ENCODE measurements at places on chromosomes 12 and 14. TPM values are rescaled to one million over a fixed set of nuclear protein-coding genes. Genes with fewer than 3 reads are reported as not detected.
A peak's percentile ranks its signal among the peaks of the same experiment; 100 is the strongest.

Gene USP30
- total RNA-seq: 7.3 TPM

Gene RNFT2
- total RNA-seq: 3.1 TPM

Gene SIX1
- total RNA-seq: 2.2 TPM

Gene FOXG1
- not detected for total RNA-seq

GRCh38 chr12:81705586-81705985, 53.6 kb downstream of the PPFIA2 start:
- no peak for DNase-seq

- DNase-seq: peak; percentile 88
Measured at GRCh38 chr14:103606963-103607668, 21.9 kb upstream of the KLC1 start.

GRCh38 chr14:36502558-36503508, 17.2 kb downstream of the NKX2-1 start:
- DNase-seq: no peak

DNA sequence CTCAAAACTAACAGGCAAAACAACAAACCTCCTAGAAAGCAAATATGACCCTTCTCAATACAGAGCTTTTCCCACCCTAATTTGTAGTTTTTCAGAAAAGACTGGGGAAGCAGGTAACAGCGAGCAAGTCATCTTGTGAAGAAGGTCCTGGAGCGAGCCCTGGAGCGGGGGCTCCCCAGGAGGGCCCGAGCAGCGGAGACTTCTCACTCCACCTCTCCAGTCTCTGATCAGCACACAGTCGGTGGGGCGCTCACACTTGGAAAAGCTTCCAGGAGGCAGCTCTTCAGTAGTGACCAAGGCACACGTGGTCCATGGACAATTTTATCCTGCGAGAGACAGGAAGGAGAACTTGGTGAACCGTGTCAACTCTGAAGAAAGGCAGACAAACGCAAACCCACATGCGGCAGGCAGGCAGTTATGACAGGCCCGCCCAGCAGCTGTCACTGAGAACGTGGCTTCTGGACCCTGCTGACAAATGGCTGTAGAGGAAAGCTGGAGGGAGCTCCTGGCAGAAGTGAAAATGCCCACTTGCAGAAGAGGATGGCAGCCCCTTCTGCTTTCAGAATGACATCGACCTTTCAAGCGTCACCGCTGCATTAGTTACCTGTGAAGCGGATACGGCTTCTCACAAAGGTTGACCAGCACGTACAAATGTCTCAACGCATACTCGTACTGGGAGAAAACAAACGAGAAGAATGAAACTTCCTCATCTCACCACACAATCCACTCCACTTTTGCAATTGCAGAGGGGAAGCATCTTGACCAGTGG, 44.2 kb downstream of the LGMN start:
- DNase-seq: no peak

DNA sequence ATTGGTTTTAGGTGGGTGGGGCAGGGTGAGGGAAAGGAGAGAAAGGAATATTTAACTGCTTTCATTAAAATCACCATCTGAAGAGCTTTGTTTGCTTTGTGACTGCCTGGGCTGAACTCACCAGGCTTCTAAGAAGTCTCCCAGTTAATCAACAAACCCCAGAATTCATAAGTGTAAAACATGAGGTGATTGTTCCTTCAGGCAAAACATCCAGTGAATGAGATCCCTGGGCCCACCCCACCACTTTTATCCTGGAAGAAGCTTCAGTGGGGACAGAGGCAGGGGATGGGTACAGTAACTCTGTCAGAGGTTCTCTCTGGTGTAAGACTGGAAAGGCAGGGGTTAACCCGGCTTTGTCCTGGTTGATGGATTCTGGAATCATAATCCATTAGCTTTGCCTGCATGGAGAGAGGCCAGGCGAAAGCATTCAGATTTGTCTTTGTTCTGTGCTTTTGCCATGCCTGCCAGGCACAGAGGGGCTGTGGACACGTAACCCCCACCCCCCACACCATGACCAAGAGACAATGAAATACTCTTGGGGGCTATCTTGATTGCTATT, 16.7 kb downstream of the PDE1B start:
- DNase-seq: no peak

- DNase-seq: peak; percentile 53
Measured at GRCh38 chr14:73634011-73634833, 10.6 kb upstream of the DNAL1 start.

GRCh38 chr14:61841145-61841544, 78.9 kb downstream of the SNAPC1 start:
- no peak for DNase-seq

GRCh38 chr12:124869059-124869665, 5.5 kb upstream of the SCARB1 start:
- peak; percentile 72 for DNase-seq

- DNase-seq: no peak
Measured at GRCh38 chr12:77540097-77540496, 290.6 kb upstream of the NAV3 start.

All from aorta (tissue), 5 donors.